ENCODE measurements at places on chromosomes 11 and 22.

- no peak for DNase-seq
Observed at GRCh38 chr11:93370260-93370659, 39.7 kb downstream of the DEUP1 start.

DNA sequence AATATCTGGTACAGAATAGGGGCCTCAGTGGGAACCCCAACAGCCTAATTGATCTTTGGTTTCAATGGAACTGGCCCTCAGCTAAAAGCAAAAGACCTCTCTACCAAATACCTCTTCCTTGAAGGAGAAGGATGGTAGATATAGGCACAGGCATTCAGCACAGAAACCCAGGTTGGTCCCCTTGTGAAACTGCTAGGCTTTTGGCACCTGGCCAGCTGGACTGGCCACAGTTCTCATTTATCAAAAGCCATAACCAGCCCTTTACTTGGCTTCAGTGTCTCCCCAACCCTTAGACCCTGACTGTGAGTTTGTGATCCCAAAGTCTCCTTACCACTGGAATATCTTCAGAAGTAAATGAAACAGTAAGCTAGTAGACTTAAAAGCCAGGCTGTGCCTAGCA lies 152.9 kb downstream of the TENM4 start:
- no peak for DNase-seq

GRCh38 chr11:47514825-47515647 lies 37.9 kb downstream of the CELF1 start:
- DNase-seq: no peak

DNA sequence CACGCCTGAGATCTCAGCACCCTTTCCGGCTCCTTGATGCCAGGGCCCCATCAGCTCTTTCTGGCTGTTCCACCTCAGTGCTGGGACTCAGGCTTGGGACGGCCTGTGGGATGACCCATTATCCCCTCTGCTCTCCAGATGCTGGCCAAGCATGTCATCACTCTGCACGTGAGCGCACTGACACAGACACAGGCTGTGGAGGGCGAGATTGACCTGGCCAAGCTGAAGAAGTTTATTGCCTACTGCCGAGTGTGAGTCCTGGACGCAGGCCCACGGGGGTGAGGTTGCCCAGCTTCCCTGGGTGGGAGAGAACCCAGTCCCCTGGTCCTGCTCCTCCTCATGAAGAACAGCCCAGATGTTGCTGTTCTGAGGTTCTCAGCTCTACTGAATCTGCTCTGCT lies 17.7 kb downstream of the MCM5 start:
- DNase-seq: no peak

DNA sequence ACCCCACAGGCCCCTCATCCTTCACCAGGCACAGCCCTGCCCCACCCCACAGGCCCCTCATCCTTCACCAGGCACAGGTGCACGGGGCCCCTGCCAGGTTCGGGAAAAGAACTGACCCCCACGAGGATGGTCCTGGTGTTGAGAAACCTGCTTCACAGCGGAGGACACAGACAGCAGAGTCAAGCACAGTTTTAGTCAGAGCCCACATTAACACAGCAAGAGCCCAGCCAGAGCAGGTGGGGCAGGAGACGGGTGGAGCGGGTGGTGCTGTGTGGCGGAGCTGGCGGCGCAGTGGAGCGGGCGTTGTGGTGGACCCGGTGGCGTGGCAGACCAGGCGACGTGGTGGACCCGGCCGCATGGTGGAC lies 1085.5 kb downstream of the BRD1 start:
- no peak for DNase-seq

DNA sequence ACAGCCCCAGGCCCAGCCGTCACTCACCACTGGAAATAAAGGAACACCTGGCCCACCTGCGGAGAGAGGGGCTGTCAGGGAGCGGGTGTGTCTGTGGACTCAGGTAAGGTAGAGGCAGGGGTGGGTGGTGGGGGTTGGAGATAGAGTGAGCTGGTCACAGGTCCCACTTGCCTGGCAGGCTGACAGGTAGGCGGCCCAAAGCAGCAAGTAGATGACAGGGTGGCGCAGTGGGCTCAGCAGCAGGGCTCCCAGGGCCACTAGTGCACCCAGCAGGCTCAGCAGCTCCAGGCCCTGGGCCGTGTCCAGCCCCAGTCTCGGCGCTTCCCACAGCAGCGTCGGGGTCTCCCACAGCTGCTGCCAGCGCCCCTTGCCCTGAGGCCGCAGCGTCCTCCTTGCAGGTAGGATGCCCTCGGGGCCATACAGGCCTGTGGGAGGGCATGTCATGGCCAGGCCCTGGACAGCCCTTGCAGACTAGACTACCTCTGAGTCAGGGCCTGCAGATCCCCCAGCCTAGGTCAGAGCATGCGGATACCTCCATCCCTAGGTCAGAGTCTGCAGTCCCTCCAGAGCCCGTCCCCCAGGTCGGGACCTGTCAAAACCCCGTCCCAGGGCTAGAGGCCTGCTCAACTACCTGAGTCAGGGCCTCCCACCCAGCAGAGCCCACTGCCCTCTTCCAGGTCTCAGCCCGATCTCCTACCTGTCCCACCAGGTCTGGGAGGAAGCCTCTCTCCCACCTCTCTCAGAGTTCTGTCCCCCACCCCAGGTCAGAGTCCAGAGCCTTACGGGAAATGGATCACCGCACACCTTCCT lies 686 bp downstream of the LMF2 start:
- peak; percentile 70 for DNase-seq

GRCh38 chr22:50613291-50613981 lies 12.8 kb downstream of the MAPK8IP2 start:
- DNase-seq: no peak

DNA sequence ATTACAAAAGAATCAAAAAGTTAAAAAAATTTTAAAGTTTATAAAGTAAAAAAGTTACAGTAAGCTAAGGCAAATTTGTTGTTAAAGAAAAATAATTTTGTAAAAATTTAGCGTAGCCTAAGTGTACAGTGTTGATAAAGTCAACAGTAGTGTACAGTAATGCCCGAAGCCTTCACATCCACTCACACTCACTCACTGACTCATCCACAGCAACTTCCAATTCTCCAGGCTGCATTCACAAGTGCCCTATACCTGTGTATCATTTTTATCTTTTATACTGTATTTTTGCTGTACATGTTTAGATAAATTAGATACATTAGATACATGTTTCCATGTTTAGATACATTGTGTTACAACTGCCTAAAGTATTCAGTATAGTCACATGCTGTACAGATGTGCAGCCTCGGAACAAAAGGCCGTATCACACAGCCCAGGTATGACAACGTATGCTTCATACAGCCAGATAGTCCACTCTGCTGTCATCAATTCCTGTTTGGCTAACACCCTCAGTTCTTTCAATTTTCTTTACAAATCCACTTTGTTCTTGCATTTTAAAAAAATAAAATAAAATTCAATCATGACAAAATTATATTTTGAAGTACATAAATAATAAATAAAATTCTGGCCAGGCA lies 80.7 kb downstream of the RBFOX2 start:
- no peak for DNase-seq

GRCh38 chr11:6228520-6228919 lies 5.9 kb downstream of the FHIP1B start:
- no peak for DNase-seq

DNA sequence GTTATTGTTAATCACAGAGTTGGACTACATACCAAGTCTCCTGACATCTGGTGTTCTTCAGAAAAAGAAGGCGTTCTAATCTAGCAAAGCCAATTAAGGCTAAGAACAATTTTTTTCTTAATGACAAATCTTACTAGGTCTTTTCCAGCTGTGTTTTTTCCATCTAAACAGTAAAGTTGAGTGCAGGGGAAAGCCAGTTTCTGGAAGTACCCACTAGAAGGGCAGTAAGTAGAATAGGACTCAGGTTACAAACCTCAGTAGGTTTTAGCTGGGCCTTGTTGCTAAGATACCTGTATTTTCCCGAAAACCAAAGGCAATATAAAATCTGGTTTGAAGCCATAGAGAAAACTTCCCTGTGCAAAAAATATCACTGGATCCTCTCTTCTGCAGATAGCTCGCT lies 351.9 kb downstream of the ETS1 start:
- no peak for DNase-seq

GRCh38 chr11:120335908-120336640 lies at the start of gene ARHGEF12:
Gene ARHGEF12 (plus strand): TSS chr11:120336413. CDS start chr11:120337244, 831 bp downstream.
- DNase-seq: peak; percentile 97

DNA sequence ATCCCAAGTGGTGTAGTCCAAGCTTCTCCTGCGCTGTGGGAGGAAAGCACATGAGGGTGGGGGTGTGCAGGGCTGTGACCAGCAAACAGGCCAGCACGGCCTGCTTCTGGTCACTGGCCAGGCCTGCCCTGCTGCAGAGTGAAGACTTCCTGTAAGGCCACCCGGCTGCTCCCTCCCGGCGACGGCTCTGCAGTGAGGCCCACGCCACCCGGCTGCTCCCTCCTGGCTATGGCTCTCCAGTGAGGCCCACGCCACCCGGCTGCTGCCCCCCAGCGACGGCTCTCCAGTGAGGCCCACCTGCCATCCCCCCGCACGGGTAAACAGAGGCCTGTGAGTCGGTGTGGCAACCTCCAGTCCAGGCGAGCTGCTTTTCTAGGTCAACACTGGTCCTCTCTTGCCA lies 31.4 kb upstream of the BRSK2 start:
- DNase-seq: no peak

DNA sequence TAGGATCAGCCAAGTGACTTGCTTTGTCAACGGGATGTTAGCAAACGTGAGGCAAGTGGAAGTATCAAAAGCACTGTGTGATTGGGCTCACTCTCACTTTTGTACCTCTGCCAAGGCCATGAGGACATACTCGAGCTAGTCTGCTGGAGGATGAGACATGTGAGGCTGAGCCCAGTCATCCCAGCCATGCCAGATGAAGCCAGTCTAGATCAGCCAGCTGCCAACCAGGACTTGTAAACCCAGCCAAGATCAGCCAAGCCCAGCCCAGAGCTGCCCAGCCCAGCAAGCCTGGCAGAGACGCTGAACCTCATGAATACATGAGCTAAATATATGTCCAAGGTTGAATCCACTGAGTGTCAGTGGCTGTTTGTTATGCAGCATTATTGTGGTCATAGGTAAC lies 369.7 kb downstream of the MN1 start:
- no peak for DNase-seq

GRCh38 chr22:40449676-40450035 lies 79.3 kb downstream of the SGSM3 start:
- no peak for DNase-seq

DNA sequence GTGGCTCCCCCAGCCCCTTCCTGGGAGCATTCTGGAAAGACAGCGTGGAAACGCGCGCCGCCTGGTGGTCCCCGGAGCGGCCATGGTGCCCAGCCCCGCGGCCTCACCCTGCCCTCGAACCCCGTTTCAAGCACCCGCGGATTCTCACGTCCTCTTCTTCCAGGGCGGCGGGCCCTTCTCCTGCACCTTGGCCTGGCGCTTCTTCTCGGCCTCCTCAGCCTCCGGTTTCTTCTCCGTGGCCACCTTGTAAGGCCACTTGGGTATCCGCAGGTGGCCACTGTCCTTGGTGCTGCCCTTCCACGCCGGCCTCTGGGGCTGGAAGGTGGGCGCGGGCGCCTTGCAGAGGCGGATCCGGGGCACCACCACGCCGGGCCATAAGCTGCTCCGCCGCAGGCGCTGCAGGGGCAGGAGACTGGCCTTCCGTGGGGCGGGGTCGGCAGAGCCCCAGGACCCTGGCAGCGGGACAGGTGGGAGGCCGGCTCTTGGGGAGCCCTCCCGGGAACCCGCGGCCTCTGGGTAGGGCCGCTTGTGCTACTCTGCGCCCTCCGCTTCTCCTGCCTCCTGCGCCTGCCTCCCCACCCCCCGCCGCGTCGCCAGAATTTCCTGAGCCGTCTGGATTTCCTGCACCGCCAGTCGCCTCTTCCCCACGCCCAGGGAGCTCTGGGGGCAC lies 83.4 kb downstream of the TRIM51G start:
- DNase-seq: no peak

- DNase-seq: peak; percentile 18
Observed at GRCh38 chr11:115556984-115557383, 52.8 kb upstream of the CADM1 start.

DNA sequence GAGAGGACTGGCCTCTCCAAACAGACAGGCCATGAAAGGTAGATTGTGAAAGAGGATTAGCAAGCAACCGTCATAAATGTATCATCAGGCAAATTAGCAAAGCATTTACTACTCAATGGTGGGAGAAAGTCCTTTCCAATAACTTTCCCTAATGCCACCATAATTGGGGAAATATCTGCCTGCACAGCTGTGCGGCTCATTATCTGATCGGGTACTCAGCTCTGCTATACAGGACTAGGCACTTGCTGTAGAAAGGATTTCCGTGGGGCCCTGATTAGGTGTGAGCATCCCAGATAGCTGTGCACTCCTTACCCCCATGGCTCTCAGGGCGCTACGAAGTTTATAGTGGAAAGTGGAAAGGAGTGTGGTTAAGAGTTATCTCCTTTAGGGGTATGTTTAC lies 309.7 kb upstream of the PLET1 start:
- no peak for DNase-seq

- DNase-seq: peak; percentile 88
Observed at GRCh38 chr11:122779047-122779629, 59.2 kb upstream of the CRTAM start.

DNA sequence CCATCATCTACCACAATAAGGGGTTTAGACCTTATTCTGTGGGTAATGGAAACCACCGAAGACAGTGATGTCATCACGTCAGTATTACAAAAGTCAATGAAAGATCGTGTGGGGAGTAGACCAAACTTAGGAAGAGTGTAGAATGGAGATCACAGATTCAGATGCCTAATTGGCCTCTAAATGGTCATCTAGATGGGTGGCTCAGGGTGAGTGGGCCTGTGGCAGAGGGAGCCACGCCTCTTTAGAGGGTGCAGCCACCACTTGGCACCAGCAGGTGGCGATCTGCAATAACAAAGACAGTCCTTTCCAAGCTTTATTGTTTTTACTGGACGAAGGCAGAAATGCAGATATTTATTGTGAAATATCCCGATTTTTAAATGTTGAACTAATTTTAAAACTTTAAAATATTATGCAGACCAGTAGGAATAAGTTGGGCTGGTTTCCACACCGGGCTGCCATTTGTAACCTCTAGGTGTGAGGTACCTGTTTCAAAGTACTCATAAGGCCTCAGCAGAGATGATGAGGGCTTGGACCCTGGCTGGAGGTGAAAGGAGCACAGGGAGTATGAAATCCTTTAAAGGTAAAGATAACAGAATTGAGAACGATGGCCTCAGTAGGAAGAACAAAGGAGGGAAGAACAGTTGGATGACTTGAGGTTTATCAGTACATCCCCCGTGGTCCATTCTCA lies 222.0 kb downstream of the DBX1 start:
- peak; percentile 81 for DNase-seq

DNA sequence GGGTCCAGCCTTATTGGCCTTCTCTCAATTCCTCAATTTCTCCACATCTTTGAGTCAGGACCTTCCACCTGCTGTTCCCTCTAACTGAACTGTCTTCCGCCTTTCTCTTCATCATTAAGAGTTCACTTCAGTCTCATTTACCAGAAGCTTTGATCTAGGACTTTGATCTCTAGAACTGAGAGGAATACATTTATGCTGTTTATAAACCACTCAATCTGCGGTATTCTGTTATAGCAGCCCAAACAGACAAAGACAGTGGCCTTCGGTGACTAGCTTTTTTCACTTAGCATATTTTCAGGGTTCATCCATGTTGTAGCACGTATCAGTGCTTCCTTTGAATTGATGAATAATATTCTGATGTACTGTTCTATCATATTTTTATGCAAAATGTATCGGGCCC lies 10.5 kb downstream of the CLPB start:
- no peak for DNase-seq
